ENCODE measurements at places on chromosomes 11 and 22.

DNA sequence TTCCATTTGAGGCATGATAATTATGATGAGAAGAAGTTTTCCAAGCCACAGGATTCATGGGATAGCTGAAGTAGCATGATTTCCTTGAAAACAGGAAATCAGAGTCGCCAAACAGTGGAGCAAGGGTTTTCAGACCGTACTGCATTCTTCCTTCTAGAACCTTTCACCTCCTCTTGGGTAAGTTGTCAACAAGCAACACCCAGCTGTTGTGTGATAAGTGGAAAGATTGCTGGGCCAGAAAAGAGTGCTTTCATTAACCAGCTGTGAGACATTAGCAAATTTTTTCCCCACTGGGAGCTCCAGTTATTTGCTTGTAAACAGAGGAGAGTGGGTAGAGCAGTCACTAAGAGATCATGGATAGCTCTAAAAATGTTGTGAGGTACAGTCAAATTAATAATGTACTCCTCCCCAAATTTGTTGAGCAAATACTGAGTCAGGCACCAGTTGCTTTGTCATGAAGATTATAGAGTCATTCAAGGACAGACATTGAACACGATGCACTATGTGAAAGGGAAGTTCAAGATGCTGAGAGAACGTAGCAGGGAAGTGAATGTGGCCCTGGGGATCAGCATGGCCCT is 11.7 kb upstream of the MPEG1 start:
- DNase-seq, result no peak

DNA sequence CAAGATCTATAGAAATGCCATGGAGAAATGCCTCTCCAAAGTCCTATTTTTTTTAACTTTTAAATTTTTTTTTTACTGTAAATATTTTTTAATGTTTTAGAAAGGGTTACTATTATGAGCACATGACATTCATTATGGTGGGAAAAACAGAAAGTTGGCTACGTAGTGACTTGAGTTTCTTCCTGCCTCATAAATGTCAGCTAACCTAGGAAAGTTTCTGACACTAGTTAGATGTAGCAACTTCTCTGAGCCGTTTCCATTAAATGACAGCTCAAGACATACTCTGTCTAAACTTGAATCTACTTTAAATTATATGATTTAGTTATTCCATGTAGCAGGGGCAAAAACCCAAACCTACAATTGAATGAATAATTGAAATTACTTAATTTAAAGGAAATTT is 18.4 kb upstream of the CTSC start:
- DNase-seq, result no peak

DNA sequence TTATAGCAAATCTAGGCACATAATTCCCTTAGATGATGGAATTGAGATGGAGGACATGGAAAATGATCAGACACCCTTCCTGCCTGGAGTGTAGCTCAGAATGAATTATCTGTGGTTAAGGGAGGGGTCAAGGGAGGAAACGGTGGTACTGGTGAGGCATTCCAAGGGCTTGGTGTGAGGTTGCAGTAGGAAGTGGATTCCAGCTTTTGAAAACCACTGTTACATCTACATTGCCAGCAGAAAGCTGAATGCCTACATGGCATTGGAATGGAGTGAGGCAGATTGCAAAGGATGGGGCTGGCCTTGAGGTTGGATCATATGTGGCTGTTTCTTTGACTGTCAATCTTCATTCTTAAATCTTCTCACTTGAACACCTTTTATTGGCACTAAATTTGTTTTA is 684.4 kb downstream of the NTM start:
- no peak for DNase-seq

DNA sequence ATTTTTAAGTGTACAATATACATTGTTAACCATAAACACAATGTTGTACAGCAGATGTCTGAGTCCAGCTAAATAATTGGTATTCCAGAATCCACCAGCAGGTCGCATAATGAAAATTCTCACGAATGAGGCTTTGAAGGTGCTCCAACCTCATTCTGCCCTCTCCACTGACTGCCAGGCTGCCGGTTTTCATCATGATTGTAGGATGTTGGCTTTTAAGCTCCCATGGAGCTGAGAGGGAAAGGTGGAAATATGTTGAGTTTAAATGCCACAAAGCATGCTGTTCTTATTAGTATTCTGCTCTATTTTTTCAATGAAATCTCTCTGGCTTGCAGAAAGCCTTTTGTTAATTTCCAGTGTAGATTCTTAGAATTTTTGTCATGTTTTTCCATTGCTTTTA is 337.2 kb upstream of the DDI1 start:
- DNase-seq, result no peak

GRCh38 chr22:23145878-23146470 is 697 bp downstream of the RAB36 start:
- no peak for DNase-seq

- DNase-seq, result no peak
Observed at GRCh38 chr11:75814363-75814676, 690 bp upstream of the UVRAG start.

Data from stimulated activated CD8-positive, alpha-beta memory T cell treated with anti-CD3 and anti-CD28 coated beads, Interleukin-7, amount 100 ng/mL, for 1 hour (primary cell).